ENCODE measurements at places on chromosomes 16 and 17.

- no peak for DNase-seq
Measured at GRCh38 chr16:88526906-88527185, 43.4 kb upstream of the ZC3H18 start.

GRCh38 chr17:59876107-59876506, 16.6 kb downstream of the TUBD1 start:
- DNase-seq: no peak

DNA sequence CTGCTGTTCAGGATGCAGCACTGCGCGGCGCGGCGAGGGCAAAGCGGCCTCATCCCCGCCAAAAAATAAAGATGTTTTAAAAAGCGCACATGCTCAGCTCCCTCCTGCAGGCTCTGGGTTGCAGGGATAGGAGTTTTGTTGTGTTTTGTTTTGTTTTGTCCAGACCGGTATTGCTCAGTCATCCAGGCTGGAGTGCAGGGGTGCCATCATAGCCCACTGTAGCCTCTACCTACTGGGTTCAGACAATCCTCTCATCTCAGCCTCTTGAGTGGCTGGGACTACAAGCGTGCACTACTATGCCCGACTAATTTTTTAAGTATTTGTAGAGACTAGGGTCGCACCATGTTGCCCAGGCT, 636 bp downstream of the WWOX start:
- no peak for DNase-seq

DNA sequence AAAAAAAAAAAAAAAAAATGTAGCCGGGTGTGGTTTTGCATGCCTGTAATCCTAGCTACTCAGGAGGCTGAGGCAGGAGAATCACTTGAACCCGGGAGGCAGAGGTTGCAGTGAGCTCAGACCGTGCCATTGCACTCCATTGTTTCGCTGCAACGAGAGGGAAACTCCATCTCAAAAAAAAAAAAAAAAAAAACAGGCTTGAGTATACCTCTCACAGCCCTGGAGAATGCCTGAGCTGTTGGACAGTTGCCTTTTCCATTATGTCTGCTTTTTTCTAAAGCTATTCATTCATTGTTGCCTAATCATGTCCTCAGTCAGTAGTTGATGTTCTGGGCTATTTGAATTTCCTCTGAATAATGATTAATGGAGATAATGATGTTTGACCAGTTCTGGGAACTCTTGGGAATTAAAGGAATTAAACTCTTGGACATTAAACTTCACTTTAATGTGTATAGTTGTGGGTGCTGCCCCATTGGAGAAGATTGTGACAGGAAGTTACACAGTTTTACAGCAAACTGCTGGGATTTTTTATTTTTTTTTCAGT, 11.8 kb downstream of the HMOX2 start:
- DNase-seq: no peak

DNA sequence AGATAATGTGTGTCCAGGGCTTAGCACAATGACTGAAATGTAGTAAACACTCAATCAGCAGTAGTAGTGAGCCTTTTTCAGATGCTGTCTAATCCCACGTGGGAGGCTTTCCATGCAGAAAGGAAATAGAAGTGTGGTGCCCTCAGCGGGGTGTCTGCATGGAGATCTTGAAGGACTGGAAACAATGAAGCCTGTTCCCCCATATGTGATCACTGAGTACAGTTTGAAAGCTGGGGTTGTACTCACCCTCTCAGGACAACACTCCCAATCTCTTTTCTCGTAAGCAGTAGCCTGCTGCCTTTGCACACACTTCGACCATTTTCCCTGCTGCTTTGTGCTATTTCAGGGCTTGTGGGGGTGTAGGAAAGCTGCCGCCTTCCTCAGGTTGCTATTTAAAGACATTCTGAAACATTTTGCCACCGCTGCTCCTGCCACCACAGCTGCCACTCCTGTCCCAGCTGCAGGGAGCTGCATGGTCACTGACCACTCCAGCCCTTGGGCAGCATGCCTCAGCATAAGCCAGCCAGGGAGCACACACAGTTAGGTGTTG, 40.6 kb upstream of the HAS3 start:
- DNase-seq: no peak

GRCh38 chr16:65658349-65658748, 536.5 kb upstream of the CDH11 start:
- no peak for DNase-seq

DNA sequence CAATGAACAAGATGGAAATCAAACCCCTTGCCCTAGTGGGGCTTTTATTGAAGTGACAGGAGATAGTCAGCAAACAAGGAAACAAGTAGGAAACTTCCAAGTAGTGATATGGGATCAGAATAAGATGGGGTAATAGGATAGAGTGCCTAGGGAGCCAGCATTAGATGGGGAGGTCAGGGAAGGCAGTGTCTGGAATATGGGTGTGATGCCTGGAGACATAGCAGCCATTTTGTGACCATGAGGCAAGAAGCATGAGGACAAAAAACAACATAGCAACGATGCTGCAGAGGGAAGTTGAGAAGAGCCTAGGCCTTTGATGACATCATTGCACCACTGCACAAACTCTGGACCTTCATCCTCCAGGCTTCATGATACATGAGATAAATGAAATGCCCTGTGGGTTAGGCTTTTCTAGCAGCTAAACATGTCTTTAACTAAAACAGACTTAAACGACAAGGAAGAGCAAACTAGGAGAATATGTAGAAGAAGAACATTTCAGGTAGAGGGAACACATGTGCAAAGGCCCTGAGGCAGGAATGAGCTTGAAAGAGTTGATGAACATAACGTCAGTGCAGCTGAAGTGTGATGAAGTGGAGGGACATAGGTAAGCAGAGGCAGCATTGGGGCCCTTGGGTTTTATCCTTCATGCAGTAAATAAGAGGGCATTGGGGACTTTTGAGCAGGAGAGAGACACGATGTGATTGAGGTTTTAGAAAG, 18.2 kb upstream of the TMEM11 start:
- DNase-seq: no peak

DNA sequence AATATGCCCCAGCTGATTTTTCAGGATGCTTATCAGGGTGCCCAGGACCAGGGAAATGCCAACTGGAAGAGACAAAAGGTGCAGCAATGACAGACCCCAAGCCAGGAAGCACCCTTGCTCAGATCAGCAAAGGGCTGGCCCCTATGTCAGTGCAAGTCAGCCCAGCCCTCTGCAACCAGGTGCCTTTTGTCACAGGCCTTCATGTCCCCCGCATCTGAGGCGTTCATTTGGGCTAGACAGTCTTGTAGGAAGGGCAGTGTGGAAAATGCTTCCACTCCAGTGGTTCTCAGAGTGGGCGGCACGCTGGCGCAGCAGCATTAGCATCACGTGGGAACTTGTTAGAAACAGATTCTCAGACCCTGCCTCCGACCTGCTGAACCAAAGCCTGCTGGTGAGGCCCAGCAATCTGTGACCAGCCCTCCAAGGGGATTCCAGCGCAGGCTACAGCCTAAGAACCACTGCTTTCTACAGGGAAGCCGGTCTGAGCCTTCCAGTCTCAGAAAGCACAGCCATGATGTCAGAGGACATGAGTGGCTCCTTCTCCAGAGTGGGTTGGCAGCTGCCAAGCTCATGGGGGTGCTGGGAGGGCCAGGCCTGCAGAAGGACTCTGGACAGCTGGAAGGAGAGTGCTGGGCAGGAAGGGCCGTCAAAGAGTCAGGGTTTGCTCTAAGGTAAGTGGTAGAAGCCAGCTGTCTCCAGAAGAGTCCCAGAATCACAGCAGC, 13.1 kb downstream of the SLC47A2 start:
- no peak for DNase-seq

GRCh38 chr16:15993946-15994665, 44.7 kb downstream of the ABCC1 start:
- no peak for DNase-seq

DNA sequence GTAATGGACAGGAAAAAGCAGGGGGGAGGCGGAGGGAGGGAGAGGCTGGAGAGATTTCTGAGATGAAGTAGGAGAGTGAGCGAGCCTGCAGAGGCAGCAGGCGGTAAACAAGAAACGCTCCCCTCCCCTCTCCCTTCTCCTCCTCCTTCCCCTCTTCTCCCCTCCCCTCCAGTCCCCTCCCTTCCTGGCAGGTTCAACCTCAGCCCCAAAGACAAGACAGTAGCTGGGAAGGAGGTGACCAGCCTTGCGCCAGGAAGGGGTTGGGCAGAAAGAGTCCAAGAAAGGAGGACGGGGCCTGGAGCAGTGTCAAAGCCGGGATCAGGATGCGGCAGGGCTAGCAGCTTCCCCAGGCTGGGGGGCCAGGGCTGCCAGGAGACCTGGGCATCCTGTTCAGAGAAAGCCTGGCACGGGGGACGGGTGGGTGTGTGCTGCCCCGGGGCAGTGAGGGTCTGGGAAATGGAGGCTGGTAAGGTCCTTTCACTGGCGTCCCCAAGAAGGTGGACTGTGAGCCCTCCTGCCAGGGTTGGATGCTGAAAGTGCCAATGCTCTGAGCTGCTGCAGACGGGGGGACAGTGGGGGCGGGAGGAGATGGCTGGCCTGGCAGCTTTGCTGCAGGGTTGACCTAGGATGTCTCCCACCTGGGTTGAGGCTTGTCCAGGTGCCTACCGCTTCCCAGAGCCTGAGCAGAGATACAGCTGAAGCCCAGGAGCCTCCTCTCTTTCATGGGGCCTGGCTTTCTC, 261.6 kb upstream of the TNRC6C start:
- DNase-seq: peak; percentile 12

DNA sequence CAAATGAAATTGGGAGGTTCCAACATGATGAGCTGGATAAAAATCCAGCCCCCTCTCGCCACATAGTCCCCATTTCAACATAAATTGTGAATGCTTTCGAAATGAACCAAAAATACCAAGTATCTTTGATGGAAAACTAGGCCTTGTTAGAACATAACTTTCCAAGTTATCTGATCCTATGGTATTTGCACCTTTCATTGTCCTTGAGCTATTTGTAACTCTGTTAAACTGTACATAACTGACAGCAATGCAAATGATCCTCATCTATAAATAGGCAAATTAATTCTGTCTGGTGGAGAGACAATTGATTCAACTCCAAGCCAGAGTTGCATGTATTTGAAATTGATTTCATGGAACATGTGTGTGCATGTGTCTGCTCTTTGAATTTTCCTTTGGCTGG, 18.2 kb downstream of the CMTM4 start:
- DNase-seq: no peak

DNA sequence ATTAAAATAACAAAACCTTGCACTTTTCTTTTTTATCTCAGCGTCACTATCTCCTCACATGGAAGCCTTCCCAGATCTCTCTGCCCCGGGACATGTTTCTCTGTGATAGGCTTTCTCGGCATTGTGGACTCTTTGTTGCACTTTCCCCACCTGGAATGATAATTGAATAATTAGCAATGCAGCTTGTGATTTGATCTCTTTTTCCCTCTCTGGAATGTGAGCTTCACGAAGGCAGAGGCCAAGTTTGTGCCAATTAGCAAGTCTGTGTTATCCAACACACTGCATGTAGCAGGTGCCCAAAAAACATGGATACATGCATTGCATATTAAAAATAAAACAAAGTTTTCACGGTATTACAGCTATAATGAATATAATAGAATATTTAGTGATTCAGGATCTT, 431.2 kb downstream of the HAPSTR1 start:
- no peak for DNase-seq

GRCh38 chr17:10126616-10127501, 71.5 kb downstream of the GAS7 start:
- DNase-seq: peak; percentile 11

GRCh38 chr17:38871247-38872015, 1.6 kb downstream of the LASP1 start:
- peak; percentile 82 for DNase-seq

DNA sequence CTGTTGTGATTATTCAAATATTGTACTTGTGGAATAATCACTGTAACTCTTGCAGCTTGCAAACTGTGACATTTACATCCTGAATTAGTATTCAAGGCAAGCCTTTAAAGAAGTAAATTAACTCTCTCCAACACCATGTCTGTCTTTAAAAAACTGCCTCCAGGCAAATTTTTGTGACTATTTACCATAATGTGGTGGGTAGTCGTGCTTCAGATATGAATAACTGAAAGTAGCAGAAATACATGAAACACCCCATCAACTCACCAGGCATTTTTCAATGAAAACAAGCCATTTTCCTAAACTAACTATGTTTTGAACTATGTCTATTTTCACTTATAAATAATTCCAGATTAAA, 217.4 kb upstream of the PSMD7 start:
- DNase-seq: no peak

DNA sequence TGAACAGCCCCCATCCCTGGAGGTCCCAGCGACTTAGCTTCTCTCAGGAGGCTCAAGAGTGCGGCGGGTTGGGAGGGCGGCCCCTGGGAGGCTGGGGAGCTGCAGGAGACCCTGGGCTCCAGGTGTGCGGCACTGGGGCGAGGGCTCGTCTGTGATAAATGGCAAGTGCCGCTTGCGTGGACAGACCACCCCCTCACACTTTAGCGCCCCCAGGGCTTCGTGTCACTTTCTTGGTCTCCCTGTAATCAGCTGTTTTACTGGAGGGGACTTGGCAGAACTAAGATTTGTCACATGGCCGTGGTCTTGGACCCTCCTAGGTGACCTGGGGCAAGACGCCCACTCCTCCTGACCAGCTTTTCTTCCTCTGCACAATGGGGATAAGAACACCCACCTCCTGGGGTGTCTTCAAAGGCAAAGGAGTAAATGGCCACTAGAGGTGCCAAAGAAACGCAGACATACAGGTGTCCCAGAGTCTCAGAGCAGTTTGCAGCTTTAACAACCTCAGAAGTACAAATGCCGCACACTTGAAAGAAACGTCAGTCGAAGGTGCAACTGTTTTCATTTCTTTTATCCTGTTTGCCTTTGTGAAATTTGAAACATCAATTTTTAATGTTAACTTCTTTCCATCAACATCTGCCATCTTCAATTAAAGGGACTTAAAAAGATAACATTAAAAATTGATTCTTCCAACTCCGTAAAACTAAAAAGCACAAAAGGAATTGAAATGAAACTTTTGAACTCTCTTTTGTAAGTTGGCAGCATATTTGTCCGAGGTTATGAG, 946 bp downstream of the OSGIN1 start:
- no peak for DNase-seq

DNA sequence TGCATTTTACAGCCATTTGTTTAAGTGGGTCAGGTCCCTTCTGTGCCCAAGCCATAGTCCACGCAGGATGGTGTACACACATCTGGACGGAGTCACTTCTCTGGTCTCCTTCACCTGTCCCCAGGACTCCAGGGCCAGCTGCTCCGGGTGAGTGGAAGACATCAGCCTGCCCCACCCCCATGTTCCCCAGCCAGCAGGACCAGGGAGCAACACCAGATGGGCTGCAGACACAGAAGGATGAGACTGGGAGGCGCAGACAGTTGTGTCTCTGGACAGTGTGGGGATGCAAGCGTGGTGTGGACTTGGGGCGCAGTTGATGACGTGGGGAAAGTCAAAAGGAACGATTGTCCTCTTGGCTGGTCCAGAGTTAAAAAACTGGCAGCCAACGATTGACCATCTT, 24.6 kb upstream of the WFDC1 start:
- no peak for DNase-seq

DNA sequence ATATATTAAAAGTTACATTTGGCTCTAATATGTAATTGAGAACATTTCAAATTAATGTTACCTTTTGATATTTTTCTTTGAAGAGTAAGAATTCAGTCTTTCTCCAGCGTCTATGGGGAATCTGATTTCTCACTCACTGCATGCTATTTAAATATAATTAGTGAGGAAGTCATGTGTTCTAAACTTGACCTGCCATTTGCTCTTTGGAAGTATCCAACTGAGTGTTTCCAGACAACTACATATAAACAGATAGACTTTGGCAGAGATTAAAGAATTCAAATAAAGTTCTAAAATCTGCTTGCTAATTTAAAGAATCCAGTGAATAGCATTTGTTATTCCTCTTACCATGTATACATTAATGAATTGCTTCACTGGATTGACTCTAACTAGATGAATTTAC, 23.5 kb downstream of the OMG start:
- DNase-seq: no peak

GRCh38 chr16:12341966-12342365, 365.4 kb downstream of the SNX29 start:
- DNase-seq: no peak
